Stimulated activated CD4-positive, alpha-beta T cell treated with anti-CD3 and anti-CD28 coated beads, TNF-alpha, amount 100 ng/mL, for 1 hour (primary cell): ENCODE measurements at places on chromosomes 1 and 21.

DNA sequence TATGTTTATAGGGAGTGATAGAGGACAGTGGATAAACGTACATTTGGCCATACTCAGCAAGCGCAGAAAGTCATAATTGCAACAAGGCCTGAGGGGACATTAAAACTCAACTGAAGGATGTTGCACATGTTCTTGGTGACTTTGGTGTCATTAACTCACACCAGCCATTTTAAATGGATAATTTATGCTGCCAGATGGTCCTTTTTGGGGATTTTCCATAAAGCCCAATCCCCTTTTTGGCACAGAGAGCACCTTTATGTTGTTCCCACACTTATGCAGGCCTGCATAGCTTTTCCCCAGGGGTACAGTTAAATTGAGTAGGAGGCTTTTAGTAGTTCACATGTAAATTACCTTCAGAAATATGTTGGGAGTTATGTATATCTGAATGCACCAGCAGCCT, 279.6 kb downstream of the NFIA start:
- no peak for DNase-seq

DNA sequence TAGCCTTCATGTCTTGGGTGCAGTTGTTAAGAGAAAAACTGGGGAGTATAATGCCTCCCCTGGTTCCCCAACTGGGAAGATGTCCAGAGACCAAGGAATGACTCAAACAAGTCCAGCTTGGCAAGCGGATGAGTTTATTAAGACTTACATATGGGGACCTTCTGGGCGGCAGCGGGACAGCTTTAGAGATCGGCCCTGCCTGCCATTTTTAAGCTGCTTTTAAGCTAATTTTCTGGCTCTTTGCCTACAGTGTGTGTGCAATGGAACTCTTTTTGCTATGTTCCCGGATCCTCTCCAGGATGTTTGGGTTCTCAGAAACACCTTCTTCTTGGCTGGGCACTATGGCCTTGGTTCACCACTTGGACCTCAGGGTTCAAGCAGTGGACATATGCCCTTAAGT, 99.5 kb downstream of the RYR2 start:
- DNase-seq: no peak

DNA sequence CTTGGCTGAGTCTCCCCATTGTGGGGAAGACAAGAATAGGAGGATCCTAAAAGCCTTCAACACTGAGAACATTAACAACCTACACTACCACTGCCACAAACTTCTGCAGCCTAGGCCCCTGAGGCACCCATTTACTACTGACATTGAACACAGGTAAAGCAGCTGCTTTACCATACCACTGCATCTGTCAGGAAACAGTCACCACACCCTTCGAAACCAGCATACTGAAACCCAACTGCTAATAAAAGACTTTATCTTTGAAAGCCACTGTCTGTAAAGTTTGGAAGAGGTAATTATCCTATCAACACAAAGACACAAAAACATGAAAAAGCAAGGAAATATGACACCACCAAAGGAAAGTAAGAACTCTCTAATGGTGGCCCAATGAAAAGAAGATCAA, 7.4 kb downstream of the IFNAR1 start:
- no peak for DNase-seq

GRCh38 chr1:155847823-155848529, 9.0 kb downstream of the GON4L start:
- no peak for DNase-seq

DNA sequence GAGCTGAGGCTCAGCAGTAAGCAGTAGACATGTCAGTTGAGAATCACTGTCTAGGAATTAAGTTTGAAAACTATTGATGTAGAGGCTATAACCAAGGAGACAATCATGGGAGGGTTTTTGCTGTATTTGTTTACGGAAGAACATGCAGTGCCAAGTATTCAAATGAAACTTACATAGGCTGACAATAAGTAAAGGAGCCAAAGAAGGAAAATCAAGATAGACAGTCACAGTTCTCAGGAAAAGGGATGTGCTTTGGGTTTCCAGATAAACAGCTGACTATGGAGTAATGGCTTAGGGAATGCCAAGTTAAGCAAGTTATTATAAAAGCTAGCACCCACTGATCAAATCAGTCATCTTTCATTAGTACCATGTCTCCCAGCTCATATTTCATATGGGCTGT, 21.5 kb downstream of the GNG12 start:
- DNase-seq: no peak
